ENCODE measurements at places on chromosomes 5 and 9. TPM values are rescaled to one million over a fixed set of nuclear protein-coding genes. Genes with fewer than 3 reads are reported as not detected.

GEMIN5 gene
- total RNA-seq = 28.5 TPM

PCA3 gene
- not detected for total RNA-seq

SPATA31C1 gene
- not detected for total RNA-seq

POU5F2 gene
- not detected for total RNA-seq

AFAP1L1 gene
- total RNA-seq = 5.2 TPM

IGIP gene
- total RNA-seq = 0.99 TPM

TRAF1 gene
- total RNA-seq = 7.0 TPM

ZNF618 gene
- total RNA-seq = 11.7 TPM

C8G gene
- total RNA-seq = 1.1 TPM

RAB14 gene
- 52.9 TPM for total RNA-seq

COMMD10 gene
- total RNA-seq = 41.5 TPM

MGAT1 gene
- 84.3 TPM for total RNA-seq

FCN2 gene
- not detected for total RNA-seq

FOXD4L6 gene
- not detected for total RNA-seq

PCDHGA5 gene
- 0.07 TPM for total RNA-seq

PNPLA7 gene
- 0.63 TPM for total RNA-seq

KIF20A gene
- total RNA-seq = 47.9 TPM

FAM221B gene
- total RNA-seq = not detected

TAF11L6 gene
- total RNA-seq = not detected

PCDHGB5 gene
- 2.7 TPM for total RNA-seq

LCN1 gene
- total RNA-seq = not detected

SPINK13 gene
- not detected for total RNA-seq

EIF4E1B gene
- total RNA-seq = not detected

IL7R gene
- 1.0 TPM for total RNA-seq

CNTLN gene
- 6.3 TPM for total RNA-seq

PIP5K1B gene
- total RNA-seq = not detected

ZER1 gene
- 14.9 TPM for total RNA-seq

All from A549 treated with DMSO at 1 μM for 4 hours (cell line).